Prostate gland (tissue), 2 donors: ENCODE measurements at places on chromosomes 16 and 17. TPM values are rescaled to one million over a fixed set of nuclear protein-coding genes. Genes with fewer than 3 reads are reported as not detected.

Gene MYO15B
- 86.5 TPM for total RNA-seq

GRCh38 chr17:34487626-34488025, 91.8 kb upstream of the TMEM132E start:
- H3K4me1 ChIP-seq, result no peaks in the 10 kb centered on the region
- no peaks in the 10 kb centered on the region for H3K36me3 ChIP-seq
- H3K27me3 ChIP-seq, result no peaks in the 10 kb centered on the region
- no peak for DNase-seq
- H3K27ac ChIP-seq, result no peak overlapping the region

- H3K27ac ChIP-seq, result no peak overlapping the region
- no peaks in the 10 kb centered on the region for H3K4me1 ChIP-seq
- no peak overlapping the region for H3K4me3 ChIP-seq
- H3K27me3 ChIP-seq, result no peaks in the 10 kb centered on the region
- no peak for DNase-seq
These were observed 27.9 kb upstream of the HYDIN start for GRCh38 chr16:71258372-71258771.

DNA sequence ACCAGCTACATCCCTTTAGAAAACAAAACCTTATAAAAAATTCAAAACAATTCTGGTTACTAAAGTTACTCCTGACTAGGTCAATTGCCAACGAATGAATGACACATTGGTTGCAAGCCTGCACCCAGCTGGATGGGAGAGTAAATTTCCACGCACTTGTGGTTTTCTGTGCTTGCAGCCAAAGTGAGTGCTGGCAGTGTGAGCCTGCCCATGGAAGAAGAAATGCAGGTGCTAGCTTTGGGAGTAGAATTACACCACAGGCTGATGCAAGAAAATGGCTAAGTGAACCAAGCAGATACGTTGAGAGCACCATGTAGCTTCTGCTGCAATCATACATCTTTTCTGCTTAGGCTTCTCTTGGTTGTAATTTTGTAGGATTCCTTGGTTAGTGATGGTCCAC, 74.6 kb downstream of the SYCE1L start:
- no peaks in the 10 kb centered on the region for H3K27me3 ChIP-seq
- no peaks in the 10 kb centered on the region for H3K4me1 ChIP-seq
- no peaks in the 10 kb centered on the region for H3K36me3 ChIP-seq
- H3K27ac ChIP-seq, result no peak overlapping the region
- no peak overlapping the region for H3K4me3 ChIP-seq
